Cerebellar cortex (tissue), 1 donor: ENCODE measurements at places on chromosomes 2 and 18.

- peak; percentile 97 for DNase-seq
These were observed 1.9 kb upstream of the SYT4 start for GRCh38 chr18:43279015-43279744.

- DNase-seq = no peak
These were observed 63.8 kb upstream of the ZC3H15 start for GRCh38 chr2:186422226-186422625.

DNA sequence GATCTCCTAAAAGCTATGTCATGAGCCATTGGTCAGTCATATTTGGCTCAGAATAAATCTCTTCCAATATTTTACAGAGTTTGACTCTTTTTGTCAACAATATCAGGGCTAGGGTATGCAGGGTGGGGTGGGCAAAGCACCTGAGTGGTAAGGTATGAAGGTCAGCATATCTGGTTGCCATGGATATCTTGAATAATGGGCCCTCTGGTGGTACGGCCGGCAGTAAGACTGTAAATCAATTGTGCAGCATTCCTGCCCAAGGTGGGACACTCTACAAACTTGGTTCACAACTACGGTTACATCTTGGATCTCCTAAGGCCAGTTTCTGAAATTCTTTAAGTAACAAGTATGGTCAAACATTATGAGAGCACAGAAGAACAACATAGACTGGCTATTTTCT, 119.6 kb downstream of the SPOPL start:
- DNase-seq = no peak

GRCh38 chr2:228509021-228509420, 327.5 kb upstream of the SPHKAP start:
- no peak for DNase-seq

GRCh38 chr2:196977507-196977906, 51.0 kb upstream of the PGAP1 start:
- DNase-seq = no peak

GRCh38 chr2:44055664-44056063, 59.9 kb upstream of the LRPPRC start:
- DNase-seq = no peak

DNA sequence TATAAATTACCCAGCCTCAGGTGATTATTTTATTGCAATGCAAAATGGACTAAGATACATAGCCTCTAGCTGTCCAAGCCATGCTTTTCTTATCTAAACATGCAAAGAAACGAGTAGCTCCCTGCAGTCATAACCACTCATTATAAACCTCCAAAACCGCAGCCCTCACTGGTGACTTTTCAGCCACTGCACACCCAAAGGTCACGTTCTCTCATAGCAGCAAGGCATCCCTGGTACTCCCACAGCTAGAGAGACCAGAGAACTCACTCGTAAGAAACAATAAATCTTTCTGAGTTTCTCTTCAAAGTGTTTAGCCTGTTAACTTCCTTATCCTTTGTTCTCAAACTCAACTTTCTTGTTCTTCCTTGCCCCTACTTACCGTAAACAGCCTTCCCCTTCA, 28.5 kb upstream of the RALBP1 start:
- no peak for DNase-seq

- no peak for DNase-seq
These were observed 14.2 kb downstream of the UBXN2A start for GRCh38 chr2:23954325-23955014.

DNA sequence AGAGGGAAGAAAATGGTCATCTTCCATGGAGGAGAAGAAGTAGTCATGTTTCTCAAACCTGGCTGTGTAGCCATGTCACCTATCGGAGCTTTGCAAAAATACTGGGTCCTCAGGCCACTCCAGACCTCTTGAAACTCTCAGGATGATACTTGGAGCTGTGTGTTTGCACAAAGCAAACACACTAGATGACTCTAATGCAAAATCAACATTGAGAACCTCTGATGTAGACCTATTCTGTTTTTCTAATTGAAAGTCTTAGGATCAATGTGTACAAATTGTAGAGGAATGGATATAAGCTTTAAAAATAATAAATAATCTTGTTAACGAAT, 444.3 kb downstream of the RND3 start:
- DNase-seq = no peak

- no peak for DNase-seq
These were observed 343.1 kb downstream of the CBLN2 start for GRCh38 chr18:72201032-72201431.

GRCh38 chr18:10381516-10381915, 72.9 kb upstream of the APCDD1 start:
- DNase-seq = no peak

- no peak for DNase-seq
These were observed 1971.0 kb upstream of the LRRTM1 start for GRCh38 chr2:82275599-82275998.

- no peak for DNase-seq
These were observed 289.3 kb upstream of the RAB12 start for GRCh38 chr18:8319798-8320489.

DNA sequence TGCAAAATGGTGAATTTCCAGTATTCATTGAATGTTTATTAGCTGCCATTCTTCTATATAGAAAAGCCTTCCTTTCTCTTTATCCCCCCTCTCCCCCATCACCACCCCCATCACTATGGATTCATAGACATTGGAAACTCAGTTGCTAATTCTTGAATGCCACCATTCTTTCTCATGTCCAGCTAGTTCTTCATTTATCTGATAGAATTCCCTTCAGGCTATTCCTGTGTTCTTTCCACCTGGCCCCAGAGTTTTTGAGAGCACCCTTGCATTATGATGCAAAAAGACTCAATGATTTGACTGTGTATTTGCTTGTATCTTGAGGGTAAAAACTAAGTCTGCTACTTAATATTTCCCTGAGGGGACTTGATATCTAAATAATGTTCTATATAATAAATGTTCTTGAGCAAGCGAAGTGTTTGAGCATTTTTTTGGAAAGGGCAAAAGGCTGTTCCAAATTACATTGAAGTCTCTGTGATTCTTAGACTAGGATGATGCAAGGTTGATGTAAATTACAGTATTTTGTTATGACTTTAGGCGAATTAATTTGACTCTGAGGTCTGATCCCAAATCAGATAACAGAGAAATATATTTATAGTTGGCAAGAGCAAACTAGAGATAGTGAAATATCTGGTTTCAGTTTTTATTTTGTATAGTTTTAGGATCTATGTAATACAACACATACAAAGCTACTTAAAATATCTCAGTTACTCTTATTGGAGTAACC, 18.8 kb upstream of the SOS1 start:
- no peak for DNase-seq

DNA sequence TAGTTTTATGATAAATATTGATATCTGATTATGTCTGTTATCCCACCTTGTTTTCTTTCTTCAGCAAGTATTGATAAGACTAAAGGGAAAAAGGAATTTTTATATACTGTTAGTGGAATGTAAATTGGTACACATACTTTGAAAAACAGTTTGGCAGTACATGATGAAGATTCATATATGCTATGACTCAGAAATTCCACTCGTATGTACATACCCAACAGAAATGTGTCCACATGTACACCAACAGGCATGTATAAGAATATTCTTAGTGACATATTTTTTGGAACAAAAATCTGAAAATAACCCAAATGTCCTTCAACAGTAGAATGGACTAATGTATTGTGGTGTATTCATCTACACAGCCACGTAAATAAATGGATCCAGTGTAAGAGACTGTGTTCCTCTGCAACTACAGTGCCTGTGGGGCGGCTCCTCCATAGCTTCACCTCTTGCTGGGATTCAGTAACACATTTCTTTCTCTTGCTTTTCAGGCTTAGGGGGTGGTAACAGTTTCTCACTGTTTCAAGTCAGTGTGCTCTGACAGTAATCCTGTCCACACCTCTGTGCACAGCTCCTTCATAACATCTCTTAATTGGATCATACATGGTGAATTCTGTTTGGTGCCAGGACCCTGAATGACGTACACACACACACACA, 35.5 kb upstream of the ALMS1 start:
- no peak for DNase-seq
